ENCODE measurements at places on chromosomes 2 and 18.

DNA sequence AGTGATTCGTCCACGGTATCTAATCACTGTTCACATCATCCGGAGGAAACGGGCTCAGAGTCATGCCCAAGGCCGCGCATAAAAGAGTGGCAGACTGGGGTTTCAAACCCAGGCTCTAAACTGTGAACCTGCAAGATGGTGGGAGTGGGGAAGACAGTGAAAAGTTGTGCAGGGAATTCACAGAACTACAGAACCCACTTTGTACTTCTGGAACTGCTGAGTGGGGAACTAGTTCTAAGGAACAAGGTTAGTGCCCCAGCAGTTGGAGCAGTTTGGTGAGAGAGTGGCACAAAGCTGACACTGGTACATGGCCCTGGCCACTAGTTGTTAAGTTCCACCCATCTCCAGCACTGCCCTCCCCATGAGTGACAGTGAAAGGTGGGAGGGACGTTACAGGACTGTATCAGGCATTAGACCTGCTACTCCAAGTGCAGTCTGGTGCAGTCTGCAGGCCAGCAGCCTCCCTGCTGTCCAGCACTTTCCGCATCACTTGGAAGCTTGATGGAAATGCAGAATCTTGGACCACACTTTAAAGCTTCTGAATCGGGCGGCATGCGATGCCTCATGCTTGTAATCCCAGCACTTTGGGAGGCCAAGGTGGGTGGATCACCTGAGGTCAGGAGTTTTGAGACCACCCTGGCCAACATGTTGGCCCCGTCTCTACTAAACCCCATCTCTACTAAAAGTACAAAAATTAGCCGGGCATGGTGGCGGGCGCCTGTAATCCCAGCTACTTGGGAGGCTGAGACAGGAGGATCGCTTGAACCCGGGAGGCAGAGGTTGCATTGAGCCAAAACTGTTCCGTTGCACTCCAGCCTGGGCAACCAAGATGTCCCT is 47.3 kb downstream of the C2orf42 start:
- DNase-seq, result no peak

- no peak for DNase-seq
Measured at GRCh38 chr2:203997481-203997880, 60.9 kb downstream of the ICOS start.

GRCh38 chr2:237723602-237724001 is 75.0 kb upstream of the RBM44 start:
- no peak for DNase-seq

DNA sequence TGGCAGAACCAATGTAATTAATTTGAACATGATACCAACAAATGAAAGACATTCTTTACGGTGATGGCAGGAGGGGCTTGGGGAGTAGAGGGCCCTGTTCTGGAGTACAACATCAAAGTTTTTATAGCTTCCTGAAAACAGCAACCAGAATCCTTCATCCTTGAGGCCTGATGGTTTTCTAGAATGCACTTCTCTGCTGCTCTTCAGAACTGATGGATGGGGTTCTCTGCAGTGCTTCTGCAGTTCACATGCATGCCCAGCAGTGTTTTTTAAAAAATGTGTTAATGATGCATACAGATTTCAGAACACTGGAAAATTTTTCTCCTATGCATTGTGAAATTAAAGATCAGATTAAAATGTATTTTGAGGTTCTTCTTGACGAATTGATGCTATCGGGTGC is 2.5 kb downstream of the LTBP1 start:
- no peak for DNase-seq

DNA sequence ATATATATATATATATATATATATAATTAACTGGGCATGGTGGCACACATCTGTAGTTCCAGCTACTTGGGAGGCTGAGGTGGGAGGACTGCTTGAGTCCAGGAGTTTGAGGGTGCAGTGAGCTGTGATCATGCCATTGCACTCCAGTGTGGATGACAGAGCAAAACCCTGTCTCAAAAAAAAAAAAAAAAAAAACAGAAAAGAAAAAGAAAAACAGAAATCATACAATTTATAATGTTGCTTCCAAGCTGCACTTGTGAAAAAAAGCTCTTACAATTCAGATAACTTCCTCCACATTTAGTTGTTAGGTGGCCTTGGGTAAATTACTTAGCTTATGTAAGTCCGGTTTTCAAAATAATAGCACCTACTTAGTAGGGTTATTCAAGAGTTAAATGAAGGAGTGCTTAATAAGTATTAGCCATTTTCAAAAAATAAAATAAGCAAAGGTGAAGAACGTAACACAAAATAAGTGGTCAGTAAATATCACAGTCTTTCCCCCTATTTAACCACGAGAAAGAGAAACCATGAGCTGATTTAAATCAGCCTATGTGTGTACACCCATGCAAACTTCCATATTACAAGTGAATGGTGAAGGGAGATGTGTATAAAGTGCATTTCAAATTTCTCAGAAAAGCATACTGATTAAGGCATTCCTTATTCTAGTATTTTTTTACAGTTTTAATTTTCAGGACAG is 2.3 kb downstream of the WIPF1 start:
- no peak for DNase-seq

DNA sequence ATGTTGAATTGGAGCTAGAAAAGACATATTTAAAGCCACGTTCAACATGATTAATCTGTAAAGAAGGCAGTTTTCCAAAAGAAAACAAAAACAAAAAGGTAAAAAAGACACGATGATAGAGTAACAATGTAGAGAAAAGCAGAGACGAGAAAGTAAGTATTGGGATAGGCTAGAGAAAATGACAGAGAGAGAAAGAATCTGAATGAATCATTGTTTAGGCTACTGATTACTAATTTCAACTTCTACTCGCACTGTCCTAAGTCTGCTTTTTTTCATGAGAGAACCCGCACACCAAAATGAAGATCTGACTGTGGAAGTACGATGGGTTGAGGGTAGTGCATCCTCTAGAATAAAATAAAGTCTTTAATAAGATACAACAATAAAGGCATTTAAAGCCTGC is 1599.2 kb upstream of the TMEFF2 start:
- DNase-seq, result no peak
